Prostate gland (tissue), 2 donors: ENCODE measurements at places on chromosomes 2 and 18. TPM values are rescaled to one million over a fixed set of nuclear protein-coding genes. Genes with fewer than 3 reads are reported as not detected.

OBSL1 gene
- 142 TPM for total RNA-seq

DOK6 gene
- total RNA-seq, result 1.0 TPM

MTLN gene
- 102 TPM for total RNA-seq

KYNU gene
- 1.1 TPM for total RNA-seq

LRATD1 gene
- total RNA-seq, result 123 TPM
